ENCODE measurements at places on chromosomes 11 and 22.
A peak's percentile ranks its signal among the peaks of the same experiment; 100 is the strongest.

DNA sequence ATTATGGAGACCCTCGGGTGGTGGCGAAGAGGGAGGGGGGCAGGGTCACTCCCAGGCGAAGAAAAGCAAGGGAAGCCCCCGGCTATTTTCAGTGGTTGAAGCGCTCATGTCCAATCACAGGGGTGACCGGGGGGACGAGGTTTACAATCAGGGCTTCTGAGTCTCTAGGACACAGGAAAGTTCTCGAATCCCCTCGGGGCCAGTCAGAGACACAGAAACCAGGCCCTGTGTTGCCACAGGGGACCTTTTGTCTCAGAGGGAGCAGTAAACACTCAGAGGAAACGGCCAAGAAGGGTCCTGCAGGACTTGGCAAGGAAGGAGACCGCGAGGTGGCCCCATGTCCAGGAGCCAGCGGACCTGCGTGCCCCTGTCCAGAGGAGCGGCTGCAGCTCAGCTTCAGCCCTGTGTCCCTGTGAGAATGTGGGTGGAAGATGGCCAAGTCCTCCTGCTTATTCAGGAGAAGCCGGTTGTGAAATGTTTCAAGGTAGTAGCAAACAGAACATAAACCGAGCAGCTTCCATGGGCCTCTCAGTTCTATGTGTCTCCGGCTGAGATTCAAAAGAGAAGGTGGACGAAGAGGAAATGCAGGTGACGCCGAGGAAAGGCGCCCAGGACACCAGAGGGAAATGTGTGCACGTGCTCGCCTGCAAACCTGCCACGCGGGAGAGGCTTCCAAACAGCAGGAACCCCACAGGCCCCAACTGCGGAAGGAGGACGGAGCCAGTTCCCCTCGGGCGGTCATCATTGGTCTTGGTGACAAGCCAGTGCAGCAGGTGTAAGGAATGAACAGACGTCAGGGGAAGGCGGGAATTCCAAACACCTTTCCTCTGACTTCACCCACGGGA, 357.6 kb downstream of the BRD1 start:
- no peak for DNase-seq

GRCh38 chr11:20249796-20250195, 89.5 kb upstream of the DBX1 start:
- no peak for DNase-seq

GRCh38 chr11:73590991-73591390, 6.9 kb downstream of the FAM168A start:
- DNase-seq = no peak

- DNase-seq = no peak
Measured at GRCh38 chr11:69903211-69903610, 84.0 kb upstream of the FGF3 start.

GRCh38 chr22:45997077-45997776, 20.3 kb upstream of the WNT7B start:
- DNase-seq = no peak

GRCh38 chr22:39365492-39365780, 15.6 kb downstream of the SYNGR1 start:
- DNase-seq = no peak

DNA sequence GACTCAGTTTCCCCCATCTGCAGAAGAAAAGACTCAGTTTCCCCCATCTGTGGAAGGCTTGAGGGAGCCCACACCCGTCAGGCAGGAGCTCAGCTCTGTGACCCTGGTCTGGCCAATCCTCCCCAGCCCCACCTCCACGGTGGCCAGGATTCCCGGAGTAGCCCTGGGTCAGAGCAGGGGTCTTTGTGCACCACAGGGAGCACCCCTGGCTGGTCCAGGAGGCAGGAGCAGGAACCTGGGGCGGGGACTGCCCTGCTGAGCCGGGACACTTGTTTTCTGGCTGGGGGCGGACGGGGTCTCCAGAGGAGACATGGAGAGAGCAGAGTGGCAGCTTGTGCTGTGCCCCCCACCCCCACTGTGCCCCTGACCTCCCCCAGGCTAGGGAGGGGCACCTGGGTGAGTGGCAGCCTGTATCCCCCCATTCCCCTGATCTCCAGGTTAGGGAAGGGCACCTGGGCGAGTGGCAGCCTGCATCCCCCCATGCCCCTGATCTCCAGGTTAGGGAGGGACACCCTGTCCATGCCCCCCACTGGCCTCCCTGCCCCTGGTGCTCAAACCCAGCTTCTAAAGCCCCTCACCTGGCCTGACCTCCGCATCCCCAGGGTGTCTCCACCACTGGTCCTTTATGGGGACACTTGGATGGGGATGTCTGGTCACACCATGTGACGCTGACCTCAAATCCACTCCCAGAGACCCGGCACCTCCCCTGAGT, 18.8 kb downstream of the IL17REL start:
- DNase-seq = no peak

- DNase-seq = no peak
Measured at GRCh38 chr11:2898366-2899079, 12.9 kb upstream of the CDKN1C start.

DNA sequence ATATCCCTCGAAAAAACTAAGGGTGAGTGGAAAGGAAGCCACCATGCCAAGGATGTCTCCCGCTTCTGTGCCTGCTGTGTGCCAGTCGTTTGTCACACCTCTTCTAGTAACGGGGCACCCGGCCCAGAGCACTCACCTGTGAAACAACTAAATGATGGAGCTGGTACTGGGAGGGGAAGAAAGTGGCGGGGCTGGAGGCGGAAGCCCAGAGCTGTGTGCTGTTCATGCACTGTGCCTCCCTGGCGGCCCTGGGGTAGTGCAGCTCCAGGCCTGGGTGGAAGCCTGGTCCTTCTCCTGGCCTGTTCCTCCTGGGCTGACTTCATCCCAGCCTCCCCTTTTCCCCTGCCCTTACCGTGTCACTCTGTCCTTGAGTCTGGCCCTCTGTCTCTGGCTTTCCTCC, 130.2 kb downstream of the CEP164 start:
- DNase-seq = no peak

DNA sequence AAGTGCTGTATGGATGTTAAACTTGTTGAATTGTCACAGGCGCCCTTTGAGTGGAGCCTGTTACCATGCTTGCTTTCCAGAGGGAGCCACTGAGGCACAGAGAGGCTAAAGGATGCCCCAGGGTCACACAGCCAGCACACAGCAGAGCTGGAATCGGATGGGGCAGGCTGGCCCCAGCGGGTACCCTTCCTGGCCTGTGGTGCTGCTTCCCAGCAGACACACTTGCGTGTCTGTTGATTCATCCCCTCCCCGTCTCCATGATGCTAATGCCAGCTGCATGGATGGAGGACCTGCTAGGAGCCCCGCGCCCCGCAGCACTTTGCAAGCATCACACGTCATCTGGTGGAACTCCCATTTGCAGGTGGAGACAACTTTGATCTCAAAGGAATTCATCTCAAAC, 52.4 kb upstream of the SHISAL1 start:
- no peak for DNase-seq

- DNase-seq = no peak
Measured at GRCh38 chr22:37498289-37498909, 12.2 kb upstream of the MFNG start.

- DNase-seq = peak; percentile 69
Measured at GRCh38 chr11:117807482-117808327, 10.7 kb upstream of the DSCAML1 start.

DNA sequence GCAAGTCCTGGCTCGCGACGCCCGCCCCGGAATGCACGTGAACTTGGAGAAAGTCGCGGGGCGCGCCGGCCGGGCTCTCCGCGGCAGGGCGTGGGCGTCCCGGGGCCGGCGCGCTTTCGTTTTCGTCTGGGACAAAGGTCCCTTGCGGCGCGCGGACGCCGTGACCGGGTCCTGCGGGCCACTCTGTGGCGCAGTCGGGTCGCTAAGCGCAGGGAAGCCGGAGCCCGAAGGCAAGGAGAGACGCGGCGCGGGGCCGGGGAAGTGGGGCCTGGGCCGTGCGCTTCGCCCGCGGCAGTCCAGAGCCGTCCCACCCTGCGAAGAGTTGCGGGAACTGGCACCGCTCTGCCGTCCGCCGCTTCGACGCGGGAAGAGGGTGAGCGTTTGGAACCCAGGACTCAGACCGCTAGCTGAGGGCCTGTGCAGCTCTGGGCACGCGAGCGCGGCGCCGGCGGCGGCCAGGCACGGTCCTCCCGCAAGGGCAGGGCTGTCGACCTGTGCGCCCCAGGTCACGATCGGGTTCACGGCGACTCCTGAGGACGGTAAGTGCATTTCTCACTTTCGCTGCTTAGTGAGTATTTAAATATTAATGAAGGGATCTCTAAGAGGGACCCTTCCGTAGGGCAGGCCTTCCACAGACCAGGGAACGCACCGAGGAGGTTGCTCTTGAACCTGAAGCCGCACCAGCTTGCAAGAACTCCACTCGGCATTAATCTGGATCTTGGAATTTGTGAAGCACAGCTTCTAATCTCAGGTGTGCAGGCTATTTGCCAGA, 78.0 kb upstream of the PPARA start:
- peak; percentile 75 for DNase-seq

- DNase-seq = no peak
Measured at GRCh38 chr11:70625582-70626518, 227.5 kb downstream of the CTTN start.

DNA sequence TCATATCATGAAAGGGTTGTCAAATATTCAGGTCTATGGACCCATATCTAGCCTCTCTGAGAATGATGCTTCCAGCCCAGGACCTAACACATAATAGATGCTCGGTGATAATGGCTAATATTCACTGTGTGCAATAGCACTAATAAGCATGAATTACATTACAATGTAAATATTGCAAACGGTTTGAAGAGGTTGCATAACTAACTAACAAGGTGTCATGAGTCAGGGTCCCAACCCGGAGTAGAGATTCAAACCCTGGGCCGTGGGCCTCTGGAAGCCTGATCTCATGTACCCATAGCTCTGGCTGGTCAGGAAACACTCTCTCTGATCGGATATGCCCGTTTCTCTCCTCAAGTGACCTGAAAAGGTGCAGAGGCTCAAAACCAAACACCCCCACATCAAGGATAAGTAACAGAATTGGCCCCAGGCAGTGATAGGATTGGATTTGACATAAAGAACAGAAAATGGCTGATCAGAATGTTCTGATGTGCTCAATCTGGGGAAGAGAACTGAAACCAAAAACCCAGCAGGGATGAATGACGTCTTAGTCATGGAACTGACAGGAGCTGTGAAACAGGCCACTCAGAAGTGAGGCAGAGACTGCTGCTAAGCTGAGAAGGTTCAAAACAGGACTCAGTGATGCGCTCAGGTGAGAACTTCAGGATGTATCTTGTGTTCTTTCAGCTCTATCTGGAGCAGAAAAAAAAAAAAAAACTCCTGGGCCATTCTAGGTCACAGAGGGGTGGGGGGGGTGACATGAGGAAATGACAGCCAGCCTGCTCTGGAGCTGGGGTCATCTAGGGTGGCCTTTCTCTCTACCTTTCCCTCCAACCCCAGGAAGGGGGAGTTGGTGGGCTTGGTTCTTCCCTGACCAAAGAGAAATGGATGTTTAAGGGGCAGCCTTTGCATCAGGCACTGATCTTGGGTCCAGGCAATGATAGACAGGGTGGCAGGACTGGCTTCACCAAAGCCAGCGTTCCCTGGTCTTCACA, 6.6 kb upstream of the KCTD17 start:
- DNase-seq = no peak

GRCh38 chr22:29480512-29481264, 670 bp downstream of the NEFH start:
- DNase-seq = no peak

DNA sequence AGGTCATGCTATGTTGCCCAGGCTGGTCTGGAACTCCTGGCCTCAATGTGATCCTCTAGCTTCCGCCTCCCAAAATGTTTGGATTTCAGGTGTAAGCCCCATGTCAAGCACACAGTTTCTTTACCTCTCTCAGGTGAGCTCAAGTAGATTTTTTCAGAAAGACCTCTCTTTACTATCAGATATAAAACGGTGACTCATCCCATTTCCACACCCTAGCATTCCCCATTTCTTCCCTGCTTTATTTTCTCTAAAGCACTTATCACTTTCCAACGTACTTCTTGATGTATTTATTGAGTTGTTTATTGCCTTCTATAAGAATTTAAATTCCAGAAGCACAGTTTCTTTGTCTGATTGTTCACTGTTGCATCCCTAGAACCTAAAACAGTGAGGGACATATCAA, 3.7 kb downstream of the TSG101 start:
- no peak for DNase-seq

- peak; percentile 90 for DNase-seq
Measured at GRCh38 chr11:842370-843002, at the start of the genes POLR2L and TSPAN4. POLR2L (minus strand) TSS chr11:842529; CDS start chr11:842508, 21 bp downstream. TSPAN4 (plus strand) TSS chr11:842852; CDS start chr11:850305, 7,453 bp downstream.

DNA sequence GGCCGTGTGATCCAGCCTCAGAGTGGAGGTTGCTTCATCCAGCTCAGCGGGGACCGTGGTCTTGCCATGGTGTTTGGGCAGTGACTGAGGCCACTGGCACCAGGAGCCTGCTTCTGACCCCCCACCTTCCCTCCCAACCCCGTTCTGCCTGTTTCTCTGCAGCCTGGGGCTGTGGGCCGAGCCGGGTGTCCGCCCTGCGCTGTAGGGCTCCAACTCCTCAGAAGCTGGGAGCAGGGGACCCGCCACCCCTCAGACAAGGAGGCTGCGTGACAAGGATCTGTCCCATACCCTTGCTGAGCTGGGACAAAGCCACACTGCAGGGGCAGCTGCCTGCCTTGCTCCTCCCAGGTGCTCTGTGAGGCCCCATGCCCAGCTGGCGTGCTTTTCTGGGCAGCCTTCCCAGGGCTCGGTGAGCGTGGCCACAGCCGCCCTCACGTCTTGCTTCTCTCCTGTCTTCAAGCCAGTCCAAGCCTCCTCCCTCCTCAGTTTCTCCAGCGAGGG, 11.7 kb upstream of the ARFGAP3 start:
- no peak for DNase-seq

DNA sequence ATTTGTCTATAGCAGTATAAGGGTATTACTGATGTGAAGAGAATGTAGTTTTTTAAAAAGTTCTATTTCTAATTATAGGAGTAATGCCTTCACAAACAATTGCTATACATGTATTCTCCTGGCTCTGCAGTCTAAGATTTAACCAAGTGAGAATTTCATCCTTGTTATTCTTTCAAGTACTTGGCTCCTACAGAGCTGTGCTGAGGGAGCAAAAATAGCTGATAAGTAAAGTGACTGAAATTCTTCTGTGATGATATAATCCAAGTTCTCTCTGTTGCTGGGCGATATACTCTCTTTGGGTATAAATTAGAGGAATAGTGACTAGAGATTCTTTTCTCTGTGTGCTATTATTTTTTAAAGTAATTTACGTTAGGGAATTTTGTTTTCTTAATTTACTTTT, 68.0 kb downstream of the PGR start:
- DNase-seq = no peak

DNA sequence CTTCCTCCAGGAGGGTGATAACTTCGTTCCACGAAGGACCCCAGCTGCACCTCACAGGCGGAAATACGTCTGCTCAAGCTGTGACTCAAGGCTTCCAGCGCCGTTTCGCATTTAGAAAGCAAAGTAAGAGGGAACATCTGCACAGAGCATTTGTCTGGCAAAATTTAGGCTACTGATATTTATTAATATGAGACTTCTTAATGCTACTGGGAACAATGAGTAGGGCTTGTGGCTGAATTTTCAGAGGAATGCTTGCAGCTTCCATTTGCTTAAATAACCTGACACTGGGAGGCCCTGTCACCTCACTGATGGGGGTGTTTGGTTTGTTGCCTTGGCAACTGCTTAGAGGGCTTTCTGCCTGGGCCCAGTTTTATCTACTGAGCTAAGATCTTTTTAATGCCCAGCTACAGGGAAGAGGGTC, 14.7 kb upstream of the ST14 start:
- DNase-seq = no peak

- no peak for DNase-seq
Measured at GRCh38 chr11:97622795-97623194, 1233.0 kb downstream of the JRKL start.

GRCh38 chr11:36155770-36156160, 133.5 kb downstream of the COMMD9 start:
- no peak for DNase-seq

Measured in hematopoietic multipotent progenitor cell treated with erythropoietin and hydrocortisone succinate and interleukin-3 and kit ligand, for 15 days (in vitro differentiated cells).